ENCODE measurements at places on chromosomes 5 and 9.

- no peak for DNase-seq
Measured at GRCh38 chr5:148848393-148849031, 22.1 kb downstream of the ADRB2 start.

DNA sequence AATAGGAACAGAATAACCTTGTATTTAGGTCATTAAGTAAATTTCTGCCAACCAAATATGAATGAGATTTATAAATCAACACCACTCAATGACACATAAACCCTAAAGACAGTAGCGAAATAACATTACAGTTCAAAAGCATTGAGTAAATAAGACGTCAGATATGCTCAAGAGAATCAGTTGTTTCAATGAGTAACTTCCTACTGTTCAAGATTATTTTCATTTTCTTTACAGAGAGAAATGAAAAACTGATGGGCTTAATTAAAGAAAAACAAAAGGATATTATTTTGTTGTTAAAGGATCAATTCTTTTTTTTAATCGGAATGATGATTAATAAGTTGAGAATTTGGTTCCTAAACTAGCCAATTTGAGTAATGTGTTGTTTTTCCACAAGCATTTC lies 150.1 kb downstream of the BNC2 start:
- no peak for DNase-seq

GRCh38 chr9:223152-223551 lies 8.5 kb downstream of the DOCK8 start:
- DNase-seq: no peak

GRCh38 chr5:2017540-2018389 lies 135.0 kb upstream of the IRX4 start:
- DNase-seq: no peak

DNA sequence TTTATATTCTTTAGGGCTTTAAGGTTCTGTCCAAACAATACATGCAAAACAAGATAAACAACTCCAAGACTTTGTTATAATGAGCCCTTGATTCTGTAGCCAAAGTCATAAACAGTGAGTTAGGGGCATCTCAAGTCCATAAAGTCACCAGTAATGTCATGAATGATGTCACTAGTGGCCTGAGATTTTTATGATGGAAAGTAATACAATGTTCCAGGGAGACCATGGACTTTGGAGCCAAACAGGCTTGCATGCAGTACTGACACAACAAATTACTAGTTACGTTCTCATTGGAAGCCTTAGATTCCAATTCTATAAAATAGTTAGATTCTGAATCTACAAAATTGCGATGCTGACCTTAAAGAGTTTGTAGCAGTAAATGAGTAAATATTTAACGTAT lies 280.0 kb downstream of the HINT1 start:
- DNase-seq: no peak

DNA sequence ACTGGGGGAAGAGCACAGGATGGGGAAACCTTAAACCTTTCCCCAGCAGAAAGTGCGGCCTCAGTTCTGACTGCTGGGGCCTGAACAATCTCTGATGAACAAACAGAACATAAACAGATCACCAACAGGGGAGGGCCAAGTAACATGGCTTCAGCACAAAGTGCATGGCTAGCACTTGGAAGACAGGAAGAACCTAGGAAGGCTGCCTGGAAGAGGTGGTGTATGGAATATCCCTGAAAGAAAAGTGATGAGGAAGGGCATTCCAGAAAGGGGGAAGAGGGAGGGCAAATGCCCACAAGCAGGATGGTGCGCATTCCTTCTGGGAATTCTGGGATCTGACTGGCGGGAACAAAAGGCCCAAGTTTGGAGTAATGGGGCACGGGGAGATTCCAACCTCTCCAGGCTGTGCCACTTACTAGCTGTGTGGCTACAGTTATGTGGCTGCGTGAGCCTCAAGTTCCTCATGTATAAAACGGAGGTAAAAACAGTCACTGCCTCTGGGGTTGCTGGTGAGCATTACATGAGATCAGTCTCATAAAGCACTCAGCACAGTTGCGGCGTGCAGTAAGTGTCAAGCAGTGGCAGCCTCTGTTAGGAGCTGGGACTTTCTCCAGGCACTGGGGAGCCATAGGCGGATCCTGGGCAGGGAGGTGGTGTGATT lies 1.6 kb downstream of the PDGFRB start:
- DNase-seq: no peak

DNA sequence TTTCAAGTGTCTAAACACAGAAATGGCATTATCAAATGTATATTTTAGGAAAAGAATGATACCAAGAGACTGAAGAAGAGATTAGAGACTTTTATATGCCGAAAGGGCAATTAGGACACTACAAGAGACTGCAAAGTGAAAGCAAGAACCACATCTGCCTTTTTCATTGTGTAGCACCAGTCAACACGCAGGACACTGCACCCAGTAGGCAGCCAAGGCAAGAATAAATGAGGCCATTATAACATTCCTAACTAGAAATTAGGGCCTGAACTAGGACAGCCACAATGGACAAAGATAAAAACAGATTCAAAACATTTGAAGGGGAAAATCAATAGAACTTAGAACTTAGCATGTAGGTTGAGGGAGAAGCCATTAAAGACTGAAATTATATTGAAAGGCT lies 10.8 kb downstream of the CETN3 start:
- no peak for DNase-seq

- DNase-seq: no peak
Measured at GRCh38 chr9:134028076-134028475, 2.8 kb downstream of the BRD3OS start.

- peak; percentile 28 for DNase-seq
Measured at GRCh38 chr9:78296201-78296892, 578 bp upstream of the PSAT1 start.

- no peak for DNase-seq
Measured at GRCh38 chr9:99351647-99352046, 129.6 kb downstream of the SEC61B start.

DNA sequence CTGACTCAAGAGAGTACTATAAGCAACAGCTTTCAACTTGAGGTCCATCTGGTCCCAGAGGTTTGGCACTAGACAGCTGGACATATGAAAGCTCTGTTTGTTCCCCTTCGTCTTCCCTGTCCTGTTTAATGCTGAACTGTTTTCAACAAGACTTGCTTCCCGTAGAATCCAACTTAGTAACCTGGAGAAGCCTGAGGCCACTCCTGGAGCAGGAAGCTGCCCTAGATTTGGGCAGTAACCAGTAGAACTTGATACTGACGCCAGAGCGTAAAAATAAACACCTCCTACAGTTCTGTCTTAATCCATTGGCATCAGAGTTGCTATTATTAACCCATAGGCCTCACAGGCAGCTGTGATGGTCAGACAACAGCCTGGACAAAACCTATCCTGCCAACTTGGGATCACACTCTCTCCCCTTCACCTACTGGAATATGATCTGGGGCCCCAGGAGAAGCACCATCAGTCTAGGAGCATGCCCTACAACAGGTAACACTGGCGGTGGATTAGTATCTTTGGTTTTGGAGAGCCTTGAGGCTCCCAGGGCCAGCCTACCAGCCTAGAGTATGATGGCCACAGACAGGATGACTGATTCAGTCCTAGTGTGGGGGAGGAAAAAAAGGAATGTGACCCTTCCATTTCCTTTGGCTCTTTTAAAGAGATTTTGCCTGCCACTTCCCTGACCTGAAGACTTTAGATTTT lies 29.2 kb downstream of the RUSC2 start:
- DNase-seq: no peak

GRCh38 chr5:68444048-68444447 lies 228.5 kb downstream of the PIK3R1 start:
- DNase-seq: no peak

GRCh38 chr5:65305913-65306312 lies 175.8 kb downstream of the ADAMTS6 start:
- no peak for DNase-seq

- DNase-seq: no peak
Measured at GRCh38 chr9:37976714-37977477, 73.0 kb upstream of the SLC25A51 start.

DNA sequence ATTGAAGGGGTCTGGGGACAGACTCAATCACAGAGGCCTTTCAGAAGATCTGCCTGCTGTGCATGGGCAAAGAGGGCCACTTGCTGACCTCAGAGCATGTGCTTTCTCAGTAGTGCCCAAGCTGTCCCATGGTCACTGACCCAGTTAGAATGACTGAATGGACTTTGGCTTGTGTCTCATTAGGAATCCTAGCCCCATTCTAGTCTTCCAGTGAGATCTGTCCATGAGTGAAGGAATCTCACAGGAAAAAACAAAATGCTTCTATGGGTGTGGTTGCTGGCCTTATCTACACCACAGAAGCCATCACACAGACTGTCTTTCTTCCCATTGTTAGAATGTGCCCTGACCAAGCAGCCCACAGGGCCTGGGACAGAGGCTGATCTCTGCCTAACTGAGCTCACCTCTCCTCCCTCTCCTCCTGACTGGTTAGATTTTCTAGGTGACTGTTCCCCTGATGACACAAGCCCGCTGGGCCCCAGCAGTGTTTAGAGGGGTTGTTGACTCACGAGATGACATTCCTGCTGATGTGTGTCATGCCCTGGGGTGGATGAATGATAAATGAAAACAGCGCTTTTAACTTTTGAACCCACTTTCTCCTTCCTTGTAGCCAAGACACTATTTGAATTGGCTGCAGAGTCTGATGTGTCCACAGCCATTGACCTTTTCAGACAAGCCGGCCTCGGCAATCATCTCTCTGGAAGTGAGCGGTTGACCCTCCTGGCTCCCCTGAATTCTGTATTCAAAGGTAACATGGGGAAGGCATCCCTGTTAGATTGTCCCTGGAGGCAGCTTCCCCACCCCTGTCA lies 24.8 kb downstream of the TGFBI start:
- no peak for DNase-seq

DNA sequence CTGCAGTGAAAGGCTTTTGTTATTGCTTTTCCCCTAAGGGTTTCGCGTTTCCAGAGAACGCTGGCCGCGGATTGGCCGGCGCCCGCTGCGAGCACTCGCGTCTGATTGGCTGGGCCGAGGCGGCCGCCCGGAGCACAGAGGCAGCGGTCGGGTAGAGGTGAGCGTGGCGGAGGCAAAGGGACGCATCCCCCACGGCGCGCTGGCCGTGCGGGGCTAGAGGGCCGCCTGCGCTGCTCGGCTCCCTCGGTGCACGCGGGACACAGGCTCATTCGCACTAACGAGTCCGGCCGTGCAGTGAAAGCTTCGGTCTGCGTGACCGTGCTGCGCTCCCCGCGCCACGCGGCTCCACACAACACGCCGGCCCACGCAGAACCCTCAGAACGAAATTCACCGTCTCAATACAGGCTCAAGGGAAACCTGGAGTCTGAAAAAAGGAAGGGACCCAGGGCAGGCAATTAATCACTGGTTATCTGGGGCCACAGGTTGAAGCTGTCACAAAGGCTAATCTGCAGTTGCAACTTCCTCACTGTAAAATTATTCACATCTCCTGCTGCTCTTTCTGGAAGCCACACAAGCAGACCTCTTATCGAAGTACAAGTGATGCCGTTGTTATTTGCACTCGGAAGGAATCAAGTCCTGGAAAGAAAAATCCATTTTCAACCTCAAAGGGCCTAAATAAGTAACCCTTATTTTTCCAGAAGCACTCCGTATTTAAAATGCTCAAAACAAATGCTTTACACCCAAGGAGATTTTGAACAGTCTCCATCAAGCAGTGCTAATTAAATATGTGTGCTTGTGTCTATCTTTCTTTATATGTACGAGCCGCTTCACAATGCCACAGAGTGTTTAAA lies 94.6 kb downstream of the ZNF608 start:
- DNase-seq: peak; percentile 8

DNA sequence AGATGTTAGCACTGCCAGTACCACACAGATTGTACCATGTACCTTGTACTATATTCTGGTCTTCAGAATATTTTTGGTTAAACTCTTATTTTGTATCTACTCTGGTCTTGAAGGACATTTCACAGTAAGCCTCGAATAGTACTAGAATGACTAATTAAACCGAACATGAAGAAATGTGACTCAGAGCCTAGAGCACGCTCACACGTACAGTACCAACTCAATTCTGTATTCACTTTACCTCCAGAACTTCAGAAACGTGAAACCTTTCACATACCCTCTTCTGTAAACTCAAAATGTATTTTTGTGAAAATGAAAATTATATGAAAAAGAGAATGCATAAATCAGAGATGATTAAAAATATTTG lies 112.8 kb downstream of the MVB12B start:
- DNase-seq: no peak

- DNase-seq: no peak
Measured at GRCh38 chr5:55636683-55637082, 75.4 kb downstream of the SLC38A9 start.

GRCh38 chr5:32193591-32193990 lies 19.5 kb upstream of the GOLPH3 start:
- DNase-seq: no peak

DNA sequence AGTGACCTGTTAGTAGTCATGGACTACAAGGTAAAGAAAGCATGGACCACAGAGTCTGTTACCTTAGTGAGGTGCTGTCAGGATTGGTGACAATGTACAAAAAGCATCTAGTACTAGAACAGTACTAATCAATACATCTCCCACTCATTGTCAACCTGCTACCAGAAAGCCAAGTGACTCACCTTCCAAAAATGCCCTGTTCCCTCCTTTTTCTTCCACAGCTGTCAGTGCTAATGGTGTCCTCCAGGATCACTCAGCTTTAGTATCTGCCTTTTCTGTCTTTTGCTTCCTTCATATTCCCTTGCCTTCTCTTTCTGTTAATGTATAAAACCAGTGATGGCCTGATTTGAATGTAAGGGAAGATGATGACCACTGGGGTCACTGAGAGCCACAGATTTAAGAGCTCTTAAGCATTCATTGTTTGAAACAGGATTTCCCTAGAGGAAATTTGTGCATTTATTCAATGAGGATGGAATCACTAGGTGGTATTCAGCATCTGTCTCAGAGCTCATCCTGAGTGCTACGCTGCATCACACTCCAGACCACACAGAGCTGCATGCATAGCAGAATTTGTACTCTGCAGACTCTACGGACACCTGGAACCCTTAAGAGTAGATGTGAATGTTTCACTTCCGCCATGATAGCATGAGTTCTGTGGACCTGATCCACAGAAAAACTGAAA lies 71.0 kb downstream of the SV2C start:
- no peak for DNase-seq

GRCh38 chr5:9265441-9266287 lies 280.2 kb downstream of the SEMA5A start:
- no peak for DNase-seq

GRCh38 chr5:35887321-35888100 lies 30.8 kb downstream of the IL7R start:
- DNase-seq: no peak

GRCh38 chr9:110996436-110997220 lies 41.6 kb downstream of the LPAR1 start:
- no peak for DNase-seq

DNA sequence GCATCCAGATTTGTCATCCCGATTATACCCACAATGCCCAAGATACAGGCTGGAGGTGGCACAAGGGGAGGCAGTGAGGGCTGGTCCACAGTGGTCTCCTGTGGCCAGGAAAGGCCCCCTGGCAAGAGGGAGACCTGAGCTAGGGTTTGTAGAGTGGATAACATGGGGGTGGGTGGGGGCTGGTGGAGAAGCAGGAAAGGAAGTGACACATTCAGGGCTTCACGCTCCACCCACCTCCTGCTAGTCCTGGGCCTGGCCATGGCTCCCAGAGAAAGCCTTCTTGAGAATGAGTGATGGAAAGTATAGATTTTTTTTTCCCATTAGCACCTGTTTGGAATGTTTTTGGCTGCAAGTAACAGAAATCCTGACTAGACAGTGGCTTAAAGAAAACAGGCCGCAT lies 81.3 kb downstream of the ANKRD33B start:
- DNase-seq: no peak
